Stimulated activated CD4-positive, alpha-beta T cell treated with anti-CD3 and anti-CD28 coated beads, TNF-alpha, amount 100 ng/mL, for 1 hour (primary cell): ENCODE measurements at places on chromosomes 11 and 22.

DNA sequence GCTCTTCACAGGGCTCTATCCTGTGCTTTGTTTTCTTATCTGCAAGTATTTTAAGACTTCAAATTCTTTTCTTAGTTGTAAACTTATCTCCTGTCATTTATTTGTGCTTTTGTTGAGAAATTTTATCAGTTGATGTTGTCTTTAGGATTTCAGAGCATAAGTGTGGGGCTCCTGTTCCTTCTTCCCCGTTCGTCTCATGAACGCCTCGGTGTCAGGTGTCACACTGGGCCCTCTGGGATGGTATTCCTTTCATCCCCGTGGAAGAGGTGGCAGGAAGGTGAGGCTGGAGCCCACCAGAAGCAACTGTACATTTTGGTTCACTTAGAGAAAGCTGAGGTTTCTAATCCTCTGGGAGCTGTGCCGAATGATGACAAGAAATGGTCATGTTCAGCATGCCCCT is 17.9 kb downstream of the NADSYN1 start:
- no peak for DNase-seq

- DNase-seq = no peak
These were observed 592.4 kb downstream of the NTM start for GRCh38 chr11:131962818-131963217.

DNA sequence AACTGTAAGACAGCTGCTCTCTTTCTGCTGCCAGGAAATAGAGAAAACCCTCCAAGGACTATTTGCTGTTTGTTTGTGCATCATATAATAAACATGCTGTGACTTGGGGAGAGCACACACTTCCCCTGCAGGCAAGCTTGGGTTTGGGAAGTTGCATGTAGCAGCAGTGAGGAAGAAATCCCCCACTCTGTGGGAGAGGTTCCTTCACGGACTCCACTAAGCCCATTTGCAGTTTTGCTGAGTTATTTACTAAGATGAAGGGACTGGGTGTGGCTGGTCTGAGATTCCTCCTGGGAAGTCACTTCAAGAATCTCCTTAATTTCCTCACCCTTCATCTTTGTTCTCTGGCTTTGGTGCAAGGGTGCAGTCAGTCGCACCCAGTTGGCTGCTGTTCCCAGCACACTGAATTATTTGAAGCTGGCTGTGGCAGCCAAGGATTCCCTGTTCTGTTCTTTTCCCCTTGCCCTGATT is 104.9 kb downstream of the ARFGAP2 start:
- DNase-seq = no peak

GRCh38 chr11:2328656-2329354 is 27.0 kb downstream of the TSPAN32 start:
- DNase-seq = no peak
